IPS DF 6.9 (cell line): ENCODE measurements at places on chromosomes 4 and X.
A peak's percentile ranks its signal among the peaks of the same experiment; 100 is the strongest.

- no peak for DNase-seq
Observed at GRCh38 chrX:331151-331824, 12.7 kb upstream of the GTPBP6 start.

GRCh38 chr4:116872308-116872707, 213.1 kb downstream of the TRAM1L1 start:
- DNase-seq, result no peak

GRCh38 chr4:107292979-107293378, 256.9 kb upstream of the DKK2 start:
- no peak for DNase-seq

DNA sequence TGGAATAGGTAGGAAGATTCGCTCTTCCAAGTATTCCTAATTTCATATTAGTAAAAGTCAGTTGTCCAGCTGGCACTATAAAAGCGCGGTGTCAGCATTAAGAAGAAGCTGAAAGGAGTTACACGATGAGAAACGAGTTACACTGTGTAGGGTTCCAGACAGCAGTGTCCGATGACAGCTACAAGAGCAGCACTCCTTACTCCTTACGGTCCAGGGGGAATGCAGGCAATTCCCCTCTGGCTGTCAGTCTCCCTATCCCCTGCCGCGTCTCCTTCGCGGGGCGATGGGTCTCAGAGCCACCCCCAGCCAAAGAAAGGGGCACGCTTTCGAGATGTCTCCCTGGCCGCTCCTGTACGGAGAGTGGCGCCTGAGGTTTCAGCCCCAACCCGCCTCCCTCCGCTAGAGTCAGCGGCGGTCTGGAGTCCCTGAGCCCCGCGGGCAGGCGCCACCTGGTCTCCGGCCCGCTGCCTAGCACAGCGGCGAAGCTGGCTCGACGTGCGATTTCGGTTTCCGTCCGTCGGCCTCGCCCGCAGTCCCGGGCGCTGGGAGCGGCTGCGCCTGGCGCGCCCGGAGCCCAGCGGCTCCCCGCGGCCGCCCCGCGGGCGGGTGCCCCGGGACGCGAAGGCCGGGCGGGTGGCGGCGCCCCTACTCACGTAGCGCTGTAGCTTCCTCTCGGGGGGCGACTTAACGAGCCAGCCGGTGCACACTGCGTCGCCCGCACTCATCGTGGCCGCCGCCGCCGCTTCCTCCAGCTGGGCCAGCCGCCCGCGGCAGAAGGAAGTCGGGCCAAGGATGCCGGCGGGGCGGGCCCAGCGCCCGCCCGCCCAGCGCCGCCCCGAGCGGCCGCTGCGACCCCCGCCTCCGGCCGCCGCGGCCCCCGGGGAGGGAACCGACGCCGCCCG, at the start of gene GAB3:
Gene GAB3, minus strand, starts transcription at position 777 of the 902 bp plus-strand sequence. Its CDS starts 52 bp downstream, at position 725.
- DNase-seq, result no peak

DNA sequence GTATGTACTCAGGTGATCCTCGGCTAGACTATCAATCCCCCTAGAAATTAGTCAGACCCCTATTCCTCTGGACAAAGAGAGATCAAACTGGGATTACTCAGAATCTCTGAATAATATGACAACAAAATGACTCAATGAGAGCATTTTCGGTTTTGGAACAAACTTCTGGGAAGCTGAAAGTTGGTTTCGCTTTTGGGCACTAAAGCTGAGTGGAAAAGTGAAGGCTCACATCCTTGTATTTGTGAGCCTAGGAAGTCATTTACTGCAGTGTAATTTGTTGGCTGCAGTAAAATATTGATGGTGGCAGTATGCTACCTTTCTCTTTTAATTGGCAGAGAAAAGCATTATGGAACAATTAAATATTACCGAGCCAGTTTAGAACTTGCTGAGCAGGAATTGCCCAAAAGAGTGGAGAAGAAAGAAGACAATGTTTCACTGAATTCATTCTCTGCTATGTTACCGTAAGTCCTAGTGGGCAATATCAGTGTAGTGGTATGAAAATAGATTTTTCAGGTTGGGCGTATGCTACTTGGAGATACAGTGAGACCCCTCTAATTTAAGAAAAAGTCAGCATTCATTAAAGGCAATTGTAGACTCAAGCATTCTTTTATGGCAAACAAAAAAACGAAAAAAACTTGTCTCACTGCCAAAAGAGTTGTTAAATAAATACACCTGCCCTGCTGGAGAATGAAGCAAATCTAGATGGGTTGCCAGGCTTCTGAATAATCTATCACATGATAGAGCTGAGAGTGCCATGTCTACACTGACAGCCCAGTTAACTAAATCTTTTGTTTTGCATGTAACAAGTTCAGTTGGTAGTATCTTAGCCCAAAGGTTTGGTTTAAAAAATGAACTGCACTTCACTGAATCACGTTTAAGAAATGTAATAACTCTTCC, 69.6 kb downstream of the AGTR2 start:
- no peak for DNase-seq

DNA sequence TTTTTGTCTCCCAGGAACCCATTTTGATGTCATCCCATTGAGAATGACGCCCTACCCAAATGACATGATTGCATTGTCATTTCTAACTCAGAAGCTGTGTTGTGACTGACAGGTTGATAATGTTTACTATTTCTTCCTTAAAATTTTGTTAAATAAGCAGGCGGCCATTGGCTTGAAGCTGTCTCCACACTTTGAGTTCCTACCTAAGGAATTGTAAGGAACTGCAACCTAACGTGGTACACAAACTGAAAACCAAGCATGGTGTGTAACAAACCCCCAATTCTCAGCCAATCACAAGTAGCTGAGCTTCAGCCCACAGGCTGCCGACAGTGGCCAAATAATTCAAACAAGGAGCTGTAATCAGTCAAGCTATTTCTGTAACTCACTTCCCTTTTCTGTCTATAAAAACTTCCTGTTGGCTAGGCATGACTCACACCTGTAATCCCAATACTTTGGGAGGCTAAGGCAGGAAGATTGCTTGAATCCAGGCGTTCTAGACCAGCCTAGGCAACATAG, 2.9 kb upstream of the MND1 start:
- no peak for DNase-seq

- DNase-seq, result no peak
Observed at GRCh38 chr4:62394766-62395165, 1194.6 kb downstream of the ADGRL3 start.

GRCh38 chr4:25012655-25013054, 18.1 kb downstream of the LGI2 start:
- no peak for DNase-seq

DNA sequence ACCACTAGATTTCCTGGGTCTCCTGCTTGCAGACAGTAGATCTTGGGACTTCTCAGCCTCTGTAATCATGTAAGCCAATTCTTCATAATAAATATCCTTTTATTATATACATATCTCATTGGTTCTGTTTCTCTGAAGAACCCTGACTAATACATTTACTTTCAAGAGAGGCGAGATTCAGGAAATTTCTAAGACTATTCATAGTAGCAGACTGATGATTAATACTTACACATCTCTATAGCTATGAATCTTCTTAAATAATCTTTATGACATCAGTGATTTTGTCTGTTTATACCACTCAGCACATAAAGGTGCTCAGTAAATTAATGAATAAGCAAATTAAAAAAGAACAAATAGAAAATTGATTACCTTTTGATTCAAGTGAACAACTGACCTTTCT, 682.3 kb upstream of the GRID2 start:
- DNase-seq, result no peak

- no peak for DNase-seq
Observed at GRCh38 chr4:154310578-154310977, 181.0 kb downstream of the DCHS2 start.

DNA sequence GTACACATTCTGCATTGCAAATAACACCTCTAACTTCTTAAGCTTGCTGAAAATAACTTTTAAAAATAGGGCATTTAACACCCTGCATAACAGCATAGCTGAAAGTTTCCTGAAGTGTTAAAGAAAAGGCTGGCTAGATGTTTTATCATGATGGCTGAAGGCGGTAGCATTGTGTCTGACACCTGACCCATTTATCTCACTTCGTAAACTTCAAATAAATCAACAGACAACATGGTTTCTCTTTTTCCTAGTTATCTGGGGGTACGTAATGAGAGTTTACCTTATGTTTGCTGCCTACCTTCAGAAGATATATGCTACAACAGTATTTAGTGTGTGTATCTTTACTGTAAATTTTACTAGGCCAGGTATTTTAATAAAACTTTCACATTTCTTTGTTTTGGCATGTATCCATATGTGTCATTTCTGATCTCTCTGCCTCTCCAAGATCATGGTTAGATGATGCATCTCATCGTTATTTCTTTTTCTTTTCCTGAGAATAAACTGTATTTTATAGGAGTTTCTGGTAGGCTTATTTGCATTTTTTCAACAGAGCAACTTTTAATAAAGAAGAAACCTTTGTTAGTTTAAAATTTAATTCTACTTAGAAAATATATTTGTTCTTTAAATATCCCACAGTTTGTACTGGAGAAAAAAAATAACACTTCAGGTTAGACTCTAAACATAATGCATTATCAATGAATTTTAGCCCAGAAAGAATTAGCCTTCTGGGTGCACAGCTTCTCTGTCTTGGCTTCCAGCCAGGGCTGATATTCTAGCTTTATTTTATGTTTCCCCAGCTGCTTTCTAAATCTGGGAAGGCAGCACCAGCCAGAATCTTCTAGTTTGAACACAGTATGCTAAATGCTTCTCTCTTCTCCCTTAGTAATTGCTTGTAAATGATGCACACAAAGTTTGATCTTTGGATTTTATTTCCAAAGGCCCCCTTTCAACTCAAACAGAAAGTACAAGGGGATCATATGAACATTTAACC, 2.9 kb downstream of the NDST4 start:
- no peak for DNase-seq

- DNase-seq, result no peak
Observed at GRCh38 chr4:155383541-155383940, 6.8 kb upstream of the MAP9 start.

DNA sequence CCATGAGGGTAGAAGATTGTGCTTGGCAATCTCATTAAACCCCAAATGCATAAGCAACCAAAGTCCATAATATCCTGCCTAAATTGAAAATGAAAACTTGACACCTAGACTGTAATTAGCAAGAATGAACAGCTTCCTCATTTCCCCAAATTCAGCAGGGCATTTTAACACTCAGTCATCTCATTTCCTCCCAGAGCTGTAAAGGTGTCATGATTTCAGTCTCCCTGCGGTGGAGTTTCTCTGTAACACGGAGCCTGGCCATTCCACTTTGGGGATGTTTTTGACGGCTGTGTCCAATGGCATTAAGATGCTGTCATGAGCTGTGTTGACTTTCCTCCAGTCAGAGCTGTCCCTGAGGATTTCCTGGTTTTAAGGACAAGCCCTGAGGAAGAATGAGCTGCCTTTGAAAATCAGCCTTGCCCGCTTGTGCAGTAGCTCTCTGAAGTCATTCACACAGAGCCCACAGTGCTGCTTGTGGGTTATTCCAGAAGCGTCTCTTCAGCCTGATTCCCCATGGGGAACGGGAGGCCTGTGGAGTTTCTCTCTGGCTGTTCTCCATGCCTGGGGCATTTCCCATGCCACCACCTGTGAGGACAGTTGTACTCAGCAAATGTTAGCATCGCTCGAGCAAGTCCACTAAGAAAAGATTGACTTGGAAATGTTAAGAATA, 187.0 kb downstream of the MID1 start:
- no peak for DNase-seq

DNA sequence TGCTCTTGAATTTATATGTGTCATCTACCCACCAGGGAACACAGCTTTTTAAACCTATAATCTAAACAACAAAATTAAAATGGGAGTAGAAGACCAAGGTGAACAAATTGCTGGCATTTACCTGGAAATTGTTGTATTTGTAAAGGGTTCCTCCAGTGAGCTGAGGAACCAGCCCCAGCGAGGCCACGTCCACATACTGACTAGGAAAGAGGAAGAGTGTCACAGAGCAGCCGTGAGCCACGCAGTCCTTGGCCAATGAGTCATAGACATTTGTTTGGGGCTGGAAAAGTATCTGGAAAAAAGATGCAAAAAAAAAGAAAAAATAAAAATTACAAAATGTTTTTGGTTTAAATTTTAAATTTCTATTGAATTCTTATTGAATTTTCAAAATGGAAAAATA, 58.7 kb downstream of the METTL14 start:
- DNase-seq, result no peak

- no peak for DNase-seq
Observed at GRCh38 chr4:107187091-107187490, 151.0 kb upstream of the DKK2 start.

GRCh38 chr4:141810038-141810711, 173.8 kb downstream of the IL15 start:
- DNase-seq, result no peak

GRCh38 chrX:42714981-42715700, 62.8 kb downstream of the PPP1R2C start:
- peak; percentile 16 for DNase-seq

GRCh38 chrX:103464774-103465117, 54.5 kb downstream of the RAB40A start:
- peak; percentile 37 for DNase-seq

DNA sequence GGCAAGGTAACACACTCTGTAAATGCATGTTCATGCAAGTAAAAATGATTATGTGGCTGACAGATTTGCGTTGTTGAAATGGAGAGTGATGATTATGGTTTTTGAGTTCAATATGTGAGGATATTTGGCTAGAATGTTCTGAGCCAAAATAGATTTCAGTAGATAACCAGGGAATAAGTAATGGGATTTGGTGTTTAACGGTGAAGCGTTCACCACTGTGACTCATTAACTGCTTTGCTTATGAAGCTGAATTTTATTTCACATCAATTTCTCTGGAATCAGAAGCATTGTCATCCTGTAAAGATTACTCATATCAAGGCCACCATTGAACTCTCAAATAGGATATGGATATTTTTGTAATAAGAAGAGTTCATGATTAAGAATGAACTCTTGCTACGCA, 11.7 kb downstream of the AFP start:
- no peak for DNase-seq

DNA sequence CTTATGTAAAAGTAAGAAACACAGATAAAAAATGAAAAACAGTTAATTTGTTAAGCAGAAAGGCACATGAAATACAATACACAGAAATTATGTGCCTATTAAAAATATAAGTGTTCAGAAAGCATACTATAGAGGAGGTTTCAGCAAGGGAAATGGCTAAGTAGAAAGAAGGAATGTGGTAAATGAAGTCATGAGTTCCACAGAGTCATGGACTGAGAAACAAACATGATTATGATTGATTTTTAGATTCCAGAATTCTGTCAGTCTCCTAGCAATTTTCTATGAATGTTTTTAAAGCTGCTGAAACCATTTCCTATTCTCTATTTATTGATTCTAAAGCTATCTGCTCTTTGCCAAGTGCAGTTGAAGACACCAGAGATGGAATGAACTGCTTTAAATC, 1398.4 kb downstream of the ARAP2 start:
- DNase-seq, result no peak

- no peak for DNase-seq
Observed at GRCh38 chrX:39851745-39852455, 245.9 kb downstream of the BCOR start.

- no peak for DNase-seq
Observed at GRCh38 chr4:155032521-155033229, 175.8 kb upstream of the NPY2R start.

GRCh38 chr4:47641755-47642154, 156.7 kb downstream of the ATP10D start:
- no peak for DNase-seq

DNA sequence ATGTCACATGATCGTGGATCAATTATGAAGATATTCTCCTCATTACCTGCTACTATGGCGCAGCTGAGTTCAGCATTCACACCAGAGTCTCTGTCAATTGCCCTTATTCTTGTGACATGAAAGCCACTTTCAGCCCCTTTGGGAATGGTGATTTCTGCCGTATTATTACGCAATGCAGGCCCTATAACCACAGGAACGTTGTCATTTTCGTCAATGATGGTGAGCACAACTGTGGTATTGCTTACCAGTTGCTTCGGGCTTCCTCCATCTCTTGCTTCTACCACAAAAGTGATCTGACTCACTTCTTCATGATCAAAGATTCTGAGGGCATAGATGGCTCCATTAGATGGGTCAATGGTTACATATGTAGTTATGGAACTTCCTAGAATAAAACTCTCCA, 2.1 kb downstream of the PCDH18 start:
- DNase-seq, result no peak
